Stimulated activated naive CD4-positive, alpha-beta T cell treated with Interleukin-2 at 50 U/mL for 16 hours (primary cell): ENCODE measurements at places on chromosomes 12 and 14.

GRCh38 chr12:54147186-54147585 lies 41.6 kb downstream of the SMUG1 start:
- no peak for DNase-seq

DNA sequence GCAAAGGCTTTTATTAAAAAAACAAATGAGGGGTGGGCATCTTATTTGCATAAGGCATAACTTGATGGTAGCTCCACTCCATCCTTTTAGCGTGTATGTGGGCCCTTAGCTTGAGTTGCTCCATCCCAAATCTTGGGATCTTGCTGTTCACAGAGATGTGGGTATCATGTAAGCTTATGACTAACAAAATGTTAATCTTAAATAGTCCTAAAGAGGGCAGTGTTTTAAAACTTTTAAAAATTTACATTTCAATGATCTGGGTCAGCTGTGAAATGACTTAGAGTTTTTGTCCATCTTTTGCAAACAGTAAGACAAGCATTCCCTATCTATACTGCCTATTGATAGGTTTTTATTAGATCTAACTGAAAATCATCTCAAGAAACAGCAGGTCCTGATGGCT lies 86.0 kb downstream of the SLCO1A2 start:
- DNase-seq = no peak

DNA sequence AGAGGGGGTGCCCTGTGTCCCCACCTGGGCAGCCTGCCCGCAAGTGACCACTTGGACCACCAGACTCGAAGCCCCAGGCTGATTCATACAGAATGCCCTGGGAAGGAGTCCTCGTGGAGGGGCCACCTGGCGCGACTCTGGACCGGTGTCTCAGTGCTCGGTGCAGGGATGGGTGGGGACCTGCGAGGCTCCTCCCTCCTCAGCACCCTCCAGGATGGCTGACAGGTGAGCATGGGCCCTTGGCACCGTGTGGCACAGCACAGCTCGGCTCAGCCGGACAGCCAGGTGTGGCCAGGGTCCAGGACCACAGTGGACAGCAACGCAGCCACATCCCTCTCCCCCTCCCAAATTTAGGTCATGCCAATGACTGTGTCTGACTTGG lies 44.5 kb downstream of the CCNK start:
- DNase-seq = no peak

DNA sequence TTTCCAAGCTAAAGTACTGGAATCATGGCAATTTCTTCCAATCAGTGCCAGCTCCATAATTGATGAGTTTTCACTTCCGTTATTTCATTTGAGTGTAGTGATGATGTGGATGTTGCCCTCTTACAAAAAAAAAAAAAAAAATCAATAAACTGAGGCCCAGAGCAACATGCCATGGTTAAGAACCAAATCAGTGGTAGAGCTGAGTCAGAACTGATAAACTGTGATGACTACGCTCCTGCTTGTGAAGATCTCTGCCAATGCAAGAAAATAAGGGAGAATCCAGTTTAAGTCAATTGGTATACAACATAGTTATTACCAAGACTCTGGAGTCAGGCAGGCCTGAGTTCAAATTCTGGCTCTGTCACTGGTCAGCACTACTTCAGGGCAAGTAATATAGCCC lies 102.7 kb downstream of the GPR135 start:
- no peak for DNase-seq

- DNase-seq = no peak
Observed at GRCh38 chr14:30443368-30444007, 115.5 kb upstream of the G2E3 start.

DNA sequence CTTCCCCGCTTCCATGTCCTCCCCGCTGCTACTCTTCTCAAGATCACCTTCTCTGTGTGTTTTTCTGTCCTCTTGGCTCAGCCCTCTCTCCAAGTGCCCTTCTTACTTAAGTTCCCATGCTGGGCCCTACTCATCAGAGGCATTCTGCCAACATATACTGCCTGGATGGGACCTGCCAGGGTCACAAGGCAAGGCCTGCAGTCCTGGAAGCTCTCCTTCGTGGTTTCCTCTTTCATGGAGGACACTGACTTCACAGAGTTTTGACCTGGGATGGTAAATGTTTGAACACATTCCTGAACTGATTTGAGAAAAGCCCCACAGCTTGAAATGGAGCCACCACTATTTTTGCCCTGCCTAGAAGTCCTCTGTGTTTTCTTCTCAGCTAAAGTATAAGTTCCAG lies 140.9 kb downstream of the TMEM30B start:
- DNase-seq = no peak

DNA sequence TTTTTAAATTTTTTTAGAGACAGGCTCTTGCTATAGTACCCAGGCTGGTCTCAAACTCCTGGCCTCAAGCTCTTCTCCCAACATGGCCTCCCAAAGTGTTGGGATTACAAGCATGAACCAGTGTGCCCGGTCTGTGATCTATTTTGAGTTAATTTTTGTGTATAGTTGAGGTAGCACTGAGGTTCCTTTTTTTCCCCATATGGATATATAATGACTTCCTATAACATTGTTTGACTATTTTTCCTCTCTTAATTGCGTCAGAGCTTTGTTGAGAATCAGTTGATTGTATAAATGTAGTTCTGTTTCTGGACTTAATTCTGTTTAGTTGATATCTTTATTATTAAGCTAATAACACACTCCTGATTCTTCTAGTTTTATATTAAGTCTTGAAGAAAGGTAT lies 8.6 kb upstream of the M6PR start:
- no peak for DNase-seq

DNA sequence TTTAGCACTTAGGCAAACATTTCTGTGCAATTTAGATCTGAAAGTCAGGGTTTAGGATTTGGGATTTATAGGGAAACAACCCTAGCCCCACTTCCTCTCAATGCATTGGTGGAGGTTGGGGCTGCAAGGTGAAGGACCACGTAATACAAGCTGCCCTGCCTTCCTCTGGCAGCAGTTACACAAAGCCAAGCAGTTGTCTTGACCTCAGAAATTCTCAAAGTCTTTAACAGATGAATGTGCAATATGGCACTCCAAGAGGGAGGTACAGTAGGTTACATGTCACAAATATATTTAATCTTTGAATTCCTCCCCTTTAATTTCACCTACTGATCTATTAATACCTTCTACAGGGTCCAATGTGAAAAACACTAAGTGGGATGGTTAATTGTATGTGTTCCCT lies 23.9 kb downstream of the IFNG-AS1 start:
- no peak for DNase-seq

DNA sequence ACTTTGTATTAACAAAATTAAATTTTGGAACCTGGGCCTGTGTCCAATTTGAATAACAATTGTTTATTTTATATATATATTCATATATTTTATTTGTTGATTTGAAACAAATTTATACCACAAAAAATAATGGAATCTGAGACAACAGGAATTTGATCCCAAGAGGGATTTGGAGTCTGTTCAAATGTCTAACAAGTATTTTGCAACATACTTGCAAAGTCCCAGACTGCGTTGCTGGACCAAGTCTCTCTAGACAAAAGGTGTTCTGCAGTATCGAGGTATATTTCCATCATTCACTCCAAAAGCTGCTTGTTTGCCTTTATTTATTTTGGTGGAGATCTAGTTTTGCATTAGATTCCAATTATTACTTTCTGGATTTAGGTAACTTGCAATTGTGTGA lies 68.7 kb upstream of the PTPRR start:
- DNase-seq = no peak
